ENCODE measurements at places on chromosomes 4 and X.

DNA sequence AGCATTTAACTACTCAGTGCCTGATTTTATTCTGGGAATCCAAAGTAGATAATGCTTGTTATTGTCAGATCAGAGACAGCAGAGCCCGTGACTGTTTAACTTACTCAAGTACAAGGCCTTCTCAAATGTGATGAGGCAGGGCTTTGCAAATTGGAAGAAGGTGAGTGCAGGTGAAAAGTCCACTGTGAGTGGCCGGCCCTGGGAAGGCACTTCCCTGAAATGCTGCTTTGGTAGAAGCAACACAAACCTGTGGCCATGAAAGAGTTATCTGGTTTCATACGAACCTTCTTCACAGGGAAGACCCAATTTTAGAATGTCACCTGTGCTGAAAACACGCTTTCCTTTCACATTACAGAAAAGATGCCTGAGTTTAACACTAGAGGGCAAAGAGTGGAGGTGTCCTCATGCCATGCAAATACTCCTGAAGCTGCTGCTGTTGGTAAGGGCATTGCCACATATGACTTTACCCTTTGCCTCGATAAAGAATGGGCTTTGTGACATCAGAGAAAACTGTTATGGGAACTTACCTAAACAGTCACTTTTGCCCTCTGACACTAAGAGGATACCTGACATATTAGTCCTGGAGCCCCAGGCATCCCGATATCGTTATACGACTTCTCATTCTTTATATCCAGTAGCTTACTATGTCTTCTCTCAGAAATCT is 8.0 kb downstream of the PPARGC1A start:
- DNase-seq: no peak

- DNase-seq: no peak
Observed at GRCh38 chr4:3709061-3709845, 56.9 kb upstream of the ADRA2C start.

- no peak for DNase-seq
Observed at GRCh38 chr4:113845138-113845537, 83.6 kb upstream of the CAMK2D start.

DNA sequence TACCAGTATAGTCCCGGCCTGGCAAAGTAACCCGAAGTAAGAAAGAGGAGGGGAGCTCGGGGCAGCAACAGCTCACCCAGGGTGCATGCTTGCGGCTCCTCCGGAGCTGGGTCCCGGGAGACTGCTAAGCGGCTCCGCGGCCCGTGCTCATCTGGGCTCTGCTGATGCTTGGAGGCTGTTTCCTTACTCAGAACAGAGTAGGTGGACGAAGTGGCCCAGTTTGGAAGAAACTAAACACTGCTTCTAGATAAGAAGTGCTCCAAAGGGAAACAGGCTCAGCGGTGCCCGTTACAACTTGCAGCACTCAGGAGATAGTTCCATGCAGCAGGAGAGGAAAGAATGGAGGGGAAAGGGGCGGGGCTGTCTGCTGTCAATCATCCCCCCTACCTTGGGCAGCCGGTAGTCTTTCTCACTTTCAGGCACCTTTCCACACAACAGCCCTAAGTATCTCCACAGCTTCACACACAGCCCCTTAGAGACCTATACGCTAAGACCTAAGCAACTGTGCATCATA is at the start of gene COL4A6:
COL4A6 (minus strand) TSS at position 313 of the 514 bp plus-strand sequence; CDS start at position 87, 226 bp downstream.
- no peak for DNase-seq

DNA sequence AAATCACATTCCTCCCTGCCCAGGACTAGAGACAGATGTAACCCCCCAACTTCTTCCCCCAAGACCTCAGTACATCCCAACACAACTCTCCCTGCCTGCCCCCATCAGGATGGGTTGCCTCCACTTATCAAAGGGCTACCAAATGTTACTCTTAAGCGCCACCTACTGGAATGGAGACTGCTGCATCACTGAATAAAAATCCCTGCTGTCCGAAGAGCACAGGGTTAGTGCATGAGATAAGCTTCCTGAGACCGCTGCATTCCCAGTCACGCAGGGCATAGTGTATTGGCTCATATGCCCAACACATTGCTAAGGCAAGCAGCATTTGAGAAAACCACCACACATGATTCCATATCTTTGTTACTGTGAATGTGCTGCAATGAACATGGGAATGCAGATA is 544.5 kb downstream of the PPP4R3C start:
- no peak for DNase-seq

GRCh38 chr4:165874072-165874790 is 1.2 kb downstream of the TLL1 start:
- no peak for DNase-seq

DNA sequence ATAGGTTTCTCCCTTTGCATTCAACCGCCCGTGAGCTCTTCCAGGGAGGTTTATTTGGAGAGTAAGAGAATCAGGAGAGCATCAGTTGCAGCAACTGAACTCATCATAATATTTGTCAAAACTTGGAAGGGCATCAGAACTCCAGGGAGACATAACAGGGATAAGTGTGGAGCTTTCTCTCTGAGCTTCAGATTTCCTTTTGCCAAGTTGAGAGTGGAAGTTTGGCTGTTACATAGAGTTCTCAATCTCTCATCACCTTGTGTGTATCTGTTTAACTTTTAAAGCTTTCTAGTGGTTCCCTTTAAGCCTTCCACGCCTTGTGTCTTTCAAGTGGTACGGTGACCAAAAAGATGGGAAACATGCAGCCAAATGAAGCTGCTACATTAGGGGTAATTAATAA is 18.8 kb downstream of the BMP3 start:
- DNase-seq: no peak

GRCh38 chrX:108671526-108671925 is 64.8 kb downstream of the IRS4 start:
- DNase-seq: no peak

- no peak for DNase-seq
Observed at GRCh38 chrX:123263270-123263669, 79.2 kb downstream of the GRIA3 start.

DNA sequence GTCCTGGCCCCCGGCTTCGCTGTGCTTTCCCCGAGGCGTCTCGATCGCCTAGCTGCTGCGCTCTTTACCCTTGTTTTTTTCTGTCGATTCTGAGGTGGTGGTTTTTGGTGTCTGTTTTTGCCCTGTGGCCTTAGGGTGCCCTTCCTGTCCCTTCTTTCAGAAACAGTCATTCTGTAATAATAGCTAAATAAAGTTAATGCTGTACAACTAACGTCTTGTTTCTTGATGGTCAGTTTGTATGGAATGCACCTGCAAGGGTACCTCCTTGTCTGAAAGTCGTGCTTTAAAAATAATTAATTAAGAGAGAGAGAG is 686 bp downstream of the FIP1L1 start:
- DNase-seq: no peak

DNA sequence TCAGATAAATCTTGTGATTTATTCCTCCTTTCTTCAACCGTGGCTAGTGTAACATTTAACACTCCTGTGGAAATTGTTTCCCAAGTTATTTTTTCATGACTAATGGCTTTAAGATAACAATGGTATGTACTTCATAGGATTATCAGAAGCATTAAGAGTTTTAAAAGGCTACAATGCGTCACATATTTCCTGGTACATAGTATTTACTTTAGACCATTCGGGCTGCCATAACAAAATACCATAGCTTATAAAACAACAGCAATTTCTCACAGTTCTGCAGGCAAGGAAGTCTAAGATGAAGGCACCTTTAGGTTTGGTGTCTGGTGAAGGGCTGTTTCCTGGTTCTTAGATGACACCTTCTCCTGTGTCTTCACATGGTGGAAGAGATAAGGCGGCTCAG is 158.6 kb downstream of the PAPSS1 start:
- DNase-seq: no peak

GRCh38 chrX:3142259-3143042 is 101.2 kb downstream of the ARSF start:
- DNase-seq: no peak
